Astrocyte (in vitro differentiated cells and primary cell): ENCODE measurements at places on chromosomes 5 and 9. TPM values are rescaled to one million over a fixed set of nuclear protein-coding genes. Genes with fewer than 3 reads are reported as not detected.

The NEUROG1 gene
- not detected in 2 replicates for total RNA-seq

The CCDC69 gene
- total RNA-seq, result 2.0 and 4.1 TPM in 2 replicates

The GARIN3 gene
- not detected in 2 replicates for total RNA-seq

The NMUR2 gene
- total RNA-seq, result not detected in 2 replicates

The ENTPD8 gene
- total RNA-seq, result 0.11 TPM in 1 of 2 replicates, not detected in the other

The CARTPT gene
- total RNA-seq, result not detected in 2 replicates

The ERAP2 gene
- total RNA-seq, result 2.3 and 2.5 TPM in 2 replicates

The TRIP13 gene
- total RNA-seq, result 7.3 and 8.5 TPM in 2 replicates

The LARP1 gene
- total RNA-seq, result 234 and 243 TPM in 2 replicates

The INSL6 gene
- not detected in 2 replicates for total RNA-seq

The ZNF782 gene
- total RNA-seq, result 2.7 and 3.3 TPM in 2 replicates

The NPR3 gene
- total RNA-seq, result 0.50 and 1.1 TPM in 2 replicates

The PCDHGA9 gene
- total RNA-seq, result 0.73 and 0.87 TPM in 2 replicates

The GMCL2 gene
- total RNA-seq, result not detected in 2 replicates

The OR1L6 gene
- not detected in 2 replicates for total RNA-seq

The KIF24 gene
- 0.79 and 0.86 TPM in 2 replicates for total RNA-seq

The DAP gene
- total RNA-seq, result 230 and 239 TPM in 2 replicates

The OBP2B gene
- not detected in 2 replicates for total RNA-seq

The HAPLN1 gene
- total RNA-seq, result 45.0 and 71.9 TPM in 2 replicates

The ARID3C gene
- 0.16 and 0.19 TPM in 2 replicates for total RNA-seq

The EFNA5 gene
- total RNA-seq, result 50.5 and 59.3 TPM in 2 replicates

The SH2D3C gene
- 4.6 and 5.8 TPM in 2 replicates for total RNA-seq

The TMEM171 gene
- total RNA-seq, result 0.38 and 0.45 TPM in 2 replicates

The FREM1 gene
- 0.31 and 0.52 TPM in 2 replicates for total RNA-seq

The EIF4E1B gene
- total RNA-seq, result not detected in 2 replicates

The LRRC19 gene
- not detected in 2 replicates for total RNA-seq

The MZB1 gene
- 0.22 TPM in 1 of 2 replicates, not detected in the other for total RNA-seq

The NDOR1 gene
- 13.7 and 14.5 TPM in 2 replicates for total RNA-seq

The C5orf46 gene
- total RNA-seq, result 22.6 and 32.3 TPM in 2 replicates

The TEX48 gene
- not detected in 2 replicates for total RNA-seq

The NUDT12 gene
- total RNA-seq, result 6.1 and 6.3 TPM in 2 replicates

The SLC25A48 gene
- total RNA-seq, result not detected in 2 replicates

The GDA gene
- total RNA-seq, result not detected in 2 replicates

The SHOC1 gene
- total RNA-seq, result not detected in 2 replicates

The LCNL1 gene
- total RNA-seq, result 0.22 and 0.45 TPM in 2 replicates

The PRRX2 gene
- total RNA-seq, result not detected in 2 replicates

The GFI1B gene
- total RNA-seq, result not detected in 2 replicates
